ENCODE measurements at places on chromosomes 4 and X. TPM values are rescaled to one million over a fixed set of nuclear protein-coding genes. Genes with fewer than 3 reads are reported as not detected.

DNA sequence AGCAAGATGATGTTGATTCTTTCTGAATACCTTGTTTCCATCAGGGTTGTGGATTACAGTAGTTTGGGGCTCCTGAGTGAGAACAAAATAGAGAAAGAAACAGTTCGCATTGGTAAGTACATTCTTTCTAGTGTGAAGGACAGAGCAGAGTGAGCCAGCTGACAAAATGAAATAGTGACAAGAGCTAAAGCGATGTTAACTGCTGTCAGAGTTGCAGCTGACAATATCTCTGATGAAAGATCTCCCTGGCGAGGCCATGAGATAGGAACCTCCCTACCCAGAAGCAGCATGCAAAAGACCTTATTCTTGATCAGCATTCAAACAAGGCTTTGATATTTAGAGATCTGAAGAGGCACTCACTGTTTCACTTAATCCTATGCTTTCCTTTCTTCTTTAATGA is 258.6 kb downstream of the CAMK2D start:
- no peak for DNase-seq

GRCh38 chr4:18689308-18690115 is 668.0 kb upstream of the LCORL start:
- DNase-seq = peak; percentile 83

The FDCSP gene
- not detected for total RNA-seq

GRCh38 chr4:20421603-20421985 is 169.9 kb downstream of the SLIT2 start:
- DNase-seq = peak; percentile 36

The PPP1R3F gene
- 0.19 TPM for total RNA-seq

Measured in Karpas-422 (cell line).